Nephron progenitor cell (in vitro differentiated cells): ENCODE measurements at places on chromosomes 4 and X.

DNA sequence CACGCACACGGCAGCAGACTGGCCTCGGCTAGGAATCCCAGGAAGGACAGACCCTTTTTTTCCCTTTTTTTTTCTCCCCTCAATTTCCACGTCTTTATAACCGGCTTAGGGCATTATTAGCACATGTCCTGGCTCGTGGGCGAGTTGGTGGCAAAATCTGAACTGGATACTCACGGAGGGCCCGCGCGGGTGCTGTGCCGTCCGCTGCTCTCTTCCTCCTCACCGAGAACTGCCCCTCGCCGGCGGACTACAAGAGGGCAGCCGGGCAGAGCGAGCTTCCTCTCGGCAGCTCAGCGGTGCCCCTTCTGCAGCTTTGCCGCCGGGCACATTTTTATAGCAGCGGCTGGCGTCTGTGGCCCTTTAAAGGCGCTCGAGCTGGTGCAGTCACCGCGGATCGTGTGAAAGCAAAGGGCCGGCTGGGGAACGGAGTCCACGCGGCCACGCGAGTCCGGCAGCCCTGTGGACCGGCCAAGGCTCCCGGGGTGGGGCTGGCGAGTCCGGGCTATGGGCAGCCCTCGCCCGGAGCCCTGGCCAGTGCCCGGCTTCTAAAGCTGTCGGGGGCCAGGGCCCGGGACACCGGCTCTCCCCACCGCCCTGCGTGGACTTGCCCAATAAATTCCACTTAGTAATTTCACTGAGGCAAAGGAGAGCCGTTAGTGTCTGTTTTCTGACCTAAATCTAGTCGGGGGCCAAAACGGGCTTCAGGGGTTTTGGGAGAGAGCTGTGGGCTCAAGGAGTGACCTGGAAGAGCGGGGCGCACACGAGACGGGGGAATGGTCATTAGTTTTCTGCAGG lies 1.3 kb upstream of the CITED1 start:
- peak; percentile 60 for DNase-seq

GRCh38 chr4:75633846-75634245 lies 3.5 kb upstream of the CDKL2 start:
- DNase-seq, result no peak

GRCh38 chr4:175951794-175952193 lies 113.8 kb upstream of the WDR17 start:
- DNase-seq, result no peak

- no peak for DNase-seq
Observed at GRCh38 chr4:3408793-3409330, 32.9 kb upstream of the HGFAC start.

GRCh38 chrX:51281758-51282318 lies 50.8 kb upstream of the NUDT10 start:
- DNase-seq, result no peak

- DNase-seq, result peak; percentile 23
Observed at GRCh38 chr4:183182873-183183725, 84.0 kb downstream of the WWC2 start.

- DNase-seq, result no peak
Observed at GRCh38 chr4:120939693-120940092, 17.2 kb upstream of the PRDM5 start.

DNA sequence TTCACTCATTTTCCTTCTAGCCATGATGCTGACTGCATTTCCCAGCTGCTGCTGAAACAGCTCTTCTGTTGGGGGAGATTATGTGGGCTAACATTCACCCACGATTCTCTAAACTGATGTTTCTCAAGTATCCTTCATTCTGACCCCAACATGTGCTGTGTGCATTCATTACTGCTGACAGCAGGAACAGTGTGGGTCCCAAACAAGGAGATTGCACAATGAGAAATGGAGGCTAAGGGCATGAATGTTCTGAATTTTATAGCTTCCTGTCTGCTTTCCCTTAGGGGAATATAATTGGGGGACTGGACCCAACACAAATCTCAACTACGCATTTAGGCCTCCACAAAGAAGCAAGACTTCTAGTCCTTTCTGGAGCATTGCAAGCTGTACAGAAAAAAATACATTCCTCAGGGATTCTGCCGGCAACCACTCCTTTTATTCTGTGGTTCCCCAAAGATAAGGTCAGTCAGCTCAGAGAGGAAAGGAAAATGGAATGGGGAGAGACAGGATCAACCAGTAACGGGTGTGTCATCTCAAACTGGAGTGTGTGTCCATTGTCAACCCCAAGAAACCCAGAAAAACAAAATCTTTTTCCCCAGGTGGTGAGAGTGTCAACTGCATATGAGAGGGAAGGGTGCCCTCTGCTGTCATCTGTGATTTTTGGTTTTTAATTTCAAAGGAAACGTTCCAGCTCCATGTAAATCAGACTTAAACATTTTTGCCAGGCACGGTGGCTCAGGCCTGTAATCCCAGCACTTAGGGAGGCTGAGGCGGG lies 81.5 kb upstream of the EGFL6 start:
- peak; percentile 11 for DNase-seq

DNA sequence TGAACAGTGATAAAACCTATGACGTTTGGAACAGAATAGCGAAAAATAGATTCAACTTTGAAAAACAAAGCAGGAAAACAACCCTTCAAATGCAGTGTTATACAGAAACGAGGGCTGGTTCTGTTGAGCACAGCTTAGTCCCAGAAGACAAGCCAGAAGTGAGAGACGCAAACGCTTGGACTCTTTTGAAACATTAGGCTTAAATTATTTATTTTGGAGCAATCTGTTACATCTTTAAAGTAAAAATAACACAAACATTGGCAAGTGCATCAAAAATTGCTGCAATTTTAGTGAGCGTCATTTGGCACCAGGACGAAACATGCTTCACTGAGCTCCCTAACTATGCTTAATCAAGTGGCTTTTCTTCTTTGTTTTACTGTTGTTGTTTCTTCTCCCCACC lies 63.5 kb downstream of the ENPP6 start:
- DNase-seq, result no peak

- no peak for DNase-seq
Observed at GRCh38 chr4:118173126-118173525, 138.8 kb downstream of the NDST3 start.

DNA sequence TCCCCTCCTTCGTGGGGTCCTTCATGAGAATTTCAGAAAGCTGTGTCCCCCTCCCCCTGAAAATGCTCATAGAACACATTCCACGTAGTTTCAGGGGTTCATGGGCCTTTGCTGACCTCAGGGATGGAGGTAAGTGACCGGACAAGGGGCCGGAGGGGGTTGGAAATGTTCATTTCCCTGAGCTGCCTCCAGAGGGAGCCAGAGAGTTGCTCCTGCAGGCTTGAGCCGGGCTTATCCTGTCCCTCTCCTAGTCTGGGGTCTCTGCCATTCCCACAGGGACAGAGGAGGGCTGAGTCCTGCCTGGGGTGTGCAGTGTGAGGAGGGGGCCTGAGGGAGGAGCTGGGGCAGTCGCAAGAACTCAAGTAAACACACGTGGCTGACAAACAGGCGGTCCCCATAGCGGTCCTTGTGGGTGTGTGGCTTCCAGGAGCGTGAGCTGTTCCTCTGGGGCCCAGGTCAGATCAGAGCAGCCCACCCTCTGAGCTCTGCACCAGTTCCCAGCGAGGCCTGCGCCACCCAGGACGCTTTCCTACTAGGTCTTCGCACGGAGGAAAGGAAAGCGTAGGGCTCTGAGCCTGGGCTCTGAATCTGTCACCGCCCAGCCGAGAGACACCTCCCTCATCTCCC lies 62.5 kb downstream of the WFS1 start:
- DNase-seq, result peak; percentile 72

- DNase-seq, result no peak
Observed at GRCh38 chrX:9682456-9682855, 83.2 kb downstream of the GPR143 start.

GRCh38 chrX:22313766-22314165 lies 41.1 kb downstream of the CBLL2 start:
- DNase-seq, result no peak

DNA sequence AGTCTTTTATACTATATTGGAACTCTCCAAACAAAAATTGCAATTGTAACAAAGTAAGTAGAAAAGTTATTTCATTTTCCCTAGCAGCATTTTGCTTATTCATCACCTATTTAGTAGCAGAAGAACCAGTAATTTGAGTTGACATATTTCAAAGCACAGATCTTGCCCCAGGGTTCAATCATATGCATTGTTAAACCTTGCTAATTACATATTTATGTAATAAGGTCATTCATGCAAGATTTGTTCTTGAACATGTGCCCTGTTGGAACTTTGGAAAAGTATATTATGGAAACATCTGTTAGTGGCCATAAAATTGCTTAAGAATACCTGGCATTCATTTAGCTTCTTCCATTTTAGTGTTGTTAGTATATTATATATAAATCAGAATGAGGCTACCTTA lies 191.7 kb downstream of the TLL1 start:
- DNase-seq, result no peak

DNA sequence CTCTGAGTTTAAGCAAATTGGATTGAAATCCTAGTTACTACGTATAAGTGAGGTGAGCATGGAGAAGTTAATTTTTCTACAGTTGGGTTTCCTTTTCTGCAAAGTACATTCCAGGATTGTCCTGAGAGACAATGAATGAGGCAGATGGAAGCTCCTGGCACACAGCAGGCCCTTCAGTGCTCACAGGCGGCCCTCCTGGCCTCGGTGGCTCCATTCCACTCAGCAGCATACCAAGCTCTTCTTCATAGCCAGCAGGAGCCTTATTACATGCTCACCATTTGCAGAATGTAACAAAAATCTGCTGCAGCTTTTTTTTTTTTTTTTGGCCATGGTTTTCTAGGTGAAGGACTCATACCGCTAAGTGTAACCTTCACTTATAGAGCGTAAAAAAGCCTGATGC lies 113.2 kb upstream of the FAM9B start:
- DNase-seq, result no peak

GRCh38 chrX:10597871-10598270 lies 22.5 kb downstream of the MID1 start:
- no peak for DNase-seq

DNA sequence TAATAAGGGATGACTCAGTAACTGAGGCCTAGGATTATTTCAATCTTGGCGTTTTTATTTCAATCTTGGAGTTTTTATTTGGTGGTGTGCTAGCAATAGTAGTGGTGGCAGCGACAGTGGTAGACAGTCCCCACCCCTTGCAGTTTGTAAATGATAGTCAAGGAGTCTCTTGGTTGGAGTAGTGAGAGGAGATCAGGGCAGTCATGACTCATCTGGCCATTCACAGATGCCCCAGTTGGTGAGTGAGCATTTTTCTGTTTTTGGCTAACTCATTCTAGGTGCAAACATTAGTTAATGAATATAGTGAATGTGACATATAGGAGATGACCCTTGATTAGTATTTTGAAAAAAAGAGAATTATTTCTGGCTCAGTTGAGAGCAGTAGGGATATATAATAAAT lies 93.5 kb upstream of the ADAD1 start:
- no peak for DNase-seq

GRCh38 chr4:164614329-164614728 lies 139.6 kb upstream of the SMIM31 start:
- DNase-seq, result no peak

DNA sequence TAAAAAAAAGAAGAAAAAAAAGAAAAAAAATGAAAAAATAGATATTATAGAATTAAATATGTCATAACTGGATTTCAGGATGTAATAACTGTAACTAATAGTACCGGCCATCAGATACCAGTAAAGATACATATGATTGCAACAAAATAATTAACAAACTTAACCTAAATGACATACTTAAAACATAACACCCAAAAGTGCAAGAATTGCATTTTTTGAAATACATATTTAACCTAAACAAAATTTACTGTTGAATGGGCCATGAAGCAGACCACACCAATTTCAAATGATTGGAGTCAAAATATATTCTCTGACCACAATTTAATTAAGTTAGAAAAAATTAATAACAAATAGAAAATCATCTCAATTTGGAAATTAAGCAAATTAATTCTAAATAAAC lies 33.1 kb downstream of the GABRA3 start:
- DNase-seq, result no peak

DNA sequence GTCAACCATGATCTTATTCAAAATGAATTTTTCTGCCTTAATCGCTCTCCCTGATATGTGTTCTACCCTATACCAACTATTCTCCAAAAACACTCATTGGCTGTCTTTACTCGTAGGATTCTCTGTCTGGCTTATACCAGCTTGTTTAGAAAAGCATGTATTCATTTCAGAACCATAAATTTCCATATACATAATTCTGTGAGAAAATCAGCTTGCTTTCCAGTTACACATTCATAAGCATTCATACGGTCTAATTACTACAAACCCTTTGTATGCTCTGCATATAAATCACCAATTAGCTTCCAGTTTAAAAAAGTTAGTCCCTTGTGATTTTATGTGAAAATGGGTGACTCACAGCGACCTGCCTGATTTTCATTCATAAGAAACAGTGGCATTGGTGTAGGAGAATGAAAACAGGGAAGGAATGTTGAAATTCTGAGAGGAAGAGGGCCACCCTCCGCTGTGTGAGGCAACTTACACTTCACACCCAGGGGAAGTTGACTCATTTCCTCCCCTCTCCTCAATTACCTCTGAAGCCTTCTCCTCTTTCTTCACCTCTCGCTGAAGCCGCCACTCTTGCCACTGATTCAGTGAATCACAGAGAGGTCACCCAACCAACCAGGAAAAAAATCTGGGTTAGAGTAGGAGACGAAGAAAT lies 63.3 kb downstream of the MEPE start:
- DNase-seq, result peak; percentile 5

DNA sequence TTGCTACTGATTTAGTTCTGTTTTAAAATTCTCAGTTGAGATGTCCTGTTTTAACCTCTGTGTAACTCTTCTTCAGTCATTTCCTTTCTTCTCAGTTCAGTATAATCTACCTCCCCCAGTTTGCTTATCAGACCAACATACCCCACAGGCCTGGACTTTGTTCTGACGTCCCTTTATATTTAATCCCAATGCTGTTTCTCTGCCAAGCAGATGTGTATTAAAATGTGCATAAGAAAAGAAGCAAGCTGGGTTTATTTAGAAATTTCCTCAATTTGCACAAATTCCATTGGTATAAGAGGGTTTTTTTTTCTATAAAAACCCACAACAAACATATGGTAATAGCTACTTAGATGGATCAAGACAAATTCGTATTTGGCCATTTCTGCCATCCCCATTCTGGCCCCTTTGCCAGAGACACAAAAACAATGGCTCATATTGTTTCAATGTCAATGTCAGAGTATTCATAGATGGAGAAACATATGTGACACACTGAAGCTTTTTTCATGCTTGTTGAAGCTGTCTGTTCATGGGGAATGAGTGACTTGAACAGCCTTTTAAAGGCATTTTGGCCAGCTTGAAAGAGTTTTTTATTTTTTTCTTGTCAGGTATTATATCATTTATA lies 24.5 kb downstream of the HCCS start:
- DNase-seq, result no peak

- DNase-seq, result peak; percentile 77
Observed at GRCh38 chr4:118888666-118889311, at the start of gene SYNPO2. SYNPO2 (plus strand) TSS chr4:118888854; CDS start chr4:118889037, 183 bp downstream.

GRCh38 chr4:121706595-121707021 lies 9.8 kb upstream of the ANXA5 start:
- no peak for DNase-seq

- no peak for DNase-seq
Observed at GRCh38 chr4:66169341-66169740, 499.1 kb upstream of the EPHA5 start.

GRCh38 chr4:119559044-119559647 lies 69.5 kb downstream of the PDE5A start:
- DNase-seq, result no peak
